ENCODE measurements at places on chromosomes 2 and 18.

GRCh38 chr18:78138983-78139496 is 840.6 kb upstream of the SALL3 start:
- no peak for DNase-seq

GRCh38 chr2:226487573-226487972 is 312.0 kb downstream of the IRS1 start:
- no peak for DNase-seq

DNA sequence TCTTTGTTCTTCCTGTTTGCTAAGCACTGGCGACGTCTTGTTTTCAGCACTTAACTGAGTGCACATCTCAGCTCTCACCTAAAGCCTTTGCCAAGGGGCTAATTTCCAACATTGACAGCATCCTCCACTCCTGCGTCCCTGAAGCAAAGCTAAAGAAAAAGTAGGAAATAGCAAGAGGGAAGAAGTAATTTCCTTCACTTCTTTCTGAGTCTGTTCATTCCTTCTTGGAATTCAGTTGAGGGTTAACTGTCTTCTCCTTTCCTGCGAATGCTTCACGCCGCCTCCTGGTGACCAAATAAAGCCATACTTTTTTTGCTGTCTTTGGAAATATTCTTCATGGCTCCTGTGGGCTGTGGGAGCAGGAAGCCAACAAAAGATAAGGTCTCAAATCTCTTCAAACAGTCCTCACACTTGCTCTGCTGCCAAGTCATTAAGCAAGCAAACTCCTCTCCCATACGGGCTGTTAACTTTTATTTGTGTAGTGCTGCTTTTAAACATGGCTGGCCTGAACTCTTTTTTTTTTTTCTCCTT is 100.9 kb downstream of the DPP10 start:
- DNase-seq = no peak

GRCh38 chr2:128164311-128164710 is 73.3 kb downstream of the UGGT1 start:
- no peak for DNase-seq

GRCh38 chr18:3935305-3935704 is 485.3 kb downstream of the TGIF1 start:
- DNase-seq = no peak

GRCh38 chr2:37846207-37846606 is 78.9 kb upstream of the RMDN2 start:
- no peak for DNase-seq

GRCh38 chr18:51053814-51054213 is 23.8 kb downstream of the SMAD4 start:
- DNase-seq = no peak

DNA sequence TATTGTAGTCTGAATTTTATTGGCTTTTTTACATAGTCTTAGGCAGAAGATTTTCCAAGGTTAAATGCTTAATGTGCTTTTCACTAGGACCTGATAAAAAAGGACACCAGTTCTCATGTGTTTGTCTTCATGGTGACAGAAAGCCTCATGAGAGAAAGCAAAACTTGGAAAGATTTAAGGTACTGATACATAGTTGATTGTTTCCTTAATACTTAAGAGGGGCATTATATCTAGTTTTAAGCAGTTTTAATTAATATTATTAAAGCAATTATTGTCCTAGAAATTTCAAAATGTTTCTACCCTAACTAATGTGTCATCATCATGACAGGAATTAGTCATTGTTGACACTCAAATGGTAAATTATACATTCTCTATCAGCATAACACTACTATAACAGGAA is 35.3 kb downstream of the DDX1 start:
- DNase-seq = no peak

DNA sequence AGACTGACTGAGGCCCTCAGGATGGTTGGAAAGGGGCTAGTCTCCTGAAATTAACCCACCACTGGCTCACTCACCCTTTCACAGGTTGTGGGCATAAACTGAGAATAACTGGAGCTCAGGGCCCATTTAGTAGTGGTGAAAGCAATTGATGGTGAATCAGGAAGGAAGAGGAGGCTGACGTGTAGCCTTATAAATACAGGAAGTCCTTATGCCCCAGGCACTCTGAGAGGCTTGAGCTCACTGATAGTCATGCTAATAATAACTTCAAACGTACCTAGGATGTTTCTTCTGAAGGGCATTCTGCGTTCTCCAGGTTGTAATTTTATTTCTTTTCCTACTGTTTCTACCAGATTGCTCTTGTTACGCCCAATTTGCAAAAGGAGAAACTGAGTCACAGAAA is 328.4 kb downstream of the CLIP4 start:
- DNase-seq = no peak

- no peak for DNase-seq
Observed at GRCh38 chr18:26521617-26522016, 26.7 kb downstream of the KCTD1 start.

DNA sequence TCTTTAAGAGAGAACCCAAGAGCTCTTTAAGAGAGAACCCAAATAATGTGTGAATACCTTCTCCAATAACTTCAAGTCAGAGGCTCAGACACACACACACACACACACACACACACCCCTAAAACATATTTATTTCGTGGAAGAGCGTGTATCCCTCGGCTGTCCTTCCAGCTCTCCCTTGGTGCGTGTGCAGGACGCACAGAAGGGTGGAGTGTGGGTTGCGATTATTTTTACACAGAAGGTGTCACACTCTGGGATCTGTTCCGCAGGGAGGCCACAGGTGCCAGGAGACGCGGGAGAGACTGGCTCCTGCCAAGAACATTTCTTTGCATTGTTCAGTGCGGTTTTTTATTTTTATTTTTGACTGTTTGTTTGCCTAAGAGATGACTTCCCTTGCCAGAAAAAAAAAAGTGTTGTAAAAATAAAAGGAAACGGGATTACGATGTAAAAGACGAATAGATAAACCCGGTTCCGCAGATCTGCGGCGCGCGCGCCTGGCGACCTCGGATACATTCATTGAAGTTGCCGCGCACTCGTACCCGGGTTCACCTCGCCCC is 47.3 kb upstream of the ATP6V1B1 start:
- DNase-seq = no peak

- no peak for DNase-seq
Observed at GRCh38 chr18:29430416-29430815, 1253.5 kb upstream of the CDH2 start.

- no peak for DNase-seq
Observed at GRCh38 chr2:167411367-167411766, 523.1 kb downstream of the XIRP2 start.

GRCh38 chr18:32548688-32549087 is 78.0 kb upstream of the GAREM1 start:
- DNase-seq = no peak

- no peak for DNase-seq
Observed at GRCh38 chr2:168529900-168530561, 74.0 kb downstream of the CERS6 start.

All from glutamatergic neuron (in vitro differentiated cells).